ENCODE measurements at places on chromosomes 5 and 9. TPM values are rescaled to one million over a fixed set of nuclear protein-coding genes. Genes with fewer than 3 reads are reported as not detected.
A peak's percentile ranks its signal among the peaks of the same experiment; 100 is the strongest.

- H3K27ac ChIP-seq: no peak overlapping the region
- no peaks in the 10 kb centered on the region for H3K36me3 ChIP-seq
- no peaks in the 10 kb centered on the region for H3K27me3 ChIP-seq
- no peak for DNase-seq
- H3K4me1 ChIP-seq: no peaks in the 10 kb centered on the region
- H3K4me3 ChIP-seq: no peak overlapping the region
Measured at GRCh38 chr9:37747271-37747753, 6.3 kb upstream of the TRMT10B start.

Gene JAKMIP2
- total RNA-seq: 1.9 TPM

DNA sequence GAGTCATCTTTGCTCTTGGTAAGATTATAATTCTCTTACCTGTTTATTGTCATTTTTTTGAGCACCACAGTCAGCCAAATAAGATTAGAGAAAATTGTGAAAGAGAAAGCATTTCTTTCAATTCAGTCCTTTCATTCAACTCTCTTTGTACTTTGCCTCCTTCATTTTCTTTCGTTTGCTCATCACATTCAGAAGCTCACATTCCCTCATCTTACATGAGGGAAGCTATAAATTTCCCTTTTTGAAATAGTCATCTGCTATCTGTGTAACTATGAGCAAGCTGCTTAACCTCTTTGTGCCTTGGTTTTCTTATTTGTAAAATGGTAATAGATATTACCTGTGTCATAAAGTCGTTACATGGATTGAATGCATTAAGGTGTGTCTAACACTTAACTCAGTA lies 41.4 kb downstream of the PAM start:
- H3K27me3 ChIP-seq: no peaks in the 10 kb centered on the region
- H3K4me1 ChIP-seq: peaks cover 28% of the 10 kb centered on the region
- no peak overlapping the region for H3K27ac ChIP-seq
- no peak for DNase-seq
- no peak overlapping the region for H3K4me3 ChIP-seq

Gene ERBIN
- total RNA-seq: 95.5 TPM

DNA sequence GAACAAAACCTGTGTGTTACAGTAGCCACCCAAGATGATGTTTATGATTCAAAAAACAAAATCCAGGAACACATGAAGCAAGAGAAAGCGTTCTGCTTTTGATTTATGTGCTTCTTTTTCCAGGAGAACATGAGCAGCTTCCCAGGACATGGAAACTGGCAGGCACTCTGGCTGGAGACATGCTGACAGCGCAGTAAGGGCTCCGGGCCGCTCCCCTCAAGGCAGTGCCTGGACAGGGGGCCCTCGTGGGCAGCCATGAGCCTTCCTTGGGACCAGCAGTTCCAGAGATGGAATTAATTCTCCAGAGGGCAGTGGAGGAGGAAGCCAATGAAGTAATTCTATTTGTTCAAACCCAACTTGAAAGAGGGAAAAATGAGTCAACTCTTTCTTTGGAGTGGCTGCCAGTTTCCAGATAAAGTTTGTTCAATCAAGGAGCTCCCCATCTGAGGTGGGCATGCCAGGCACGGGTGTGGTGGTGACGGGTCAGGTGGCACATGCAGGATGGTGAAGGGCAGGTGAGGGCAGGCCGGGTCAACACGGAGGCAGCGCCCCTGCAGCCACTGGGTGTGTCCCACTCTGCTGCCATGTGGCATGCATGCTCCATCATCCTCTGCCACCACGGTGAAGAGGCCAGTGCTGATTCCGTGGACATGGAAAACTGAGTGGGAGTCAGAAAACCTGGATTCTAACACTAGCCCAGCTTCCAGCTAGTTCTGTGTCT lies 83.8 kb downstream of the OTULIN start:
- H3K4me1 ChIP-seq: no peaks in the 10 kb centered on the region
- no peaks in the 10 kb centered on the region for H3K27me3 ChIP-seq
- no peak overlapping the region for H3K4me3 ChIP-seq
- no peak for DNase-seq
- no peak overlapping the region for H3K27ac ChIP-seq
- peaks cover 30% of the 10 kb centered on the region for H3K36me3 ChIP-seq

- H3K4me3 ChIP-seq: no peak overlapping the region
- no peaks in the 10 kb centered on the region for H3K27me3 ChIP-seq
- DNase-seq: no peak
- H3K4me1 ChIP-seq: no peaks in the 10 kb centered on the region
Measured at GRCh38 chr5:90793183-90793582, 234.6 kb downstream of the ADGRV1 start.

Gene AUH
- 24.1 TPM for total RNA-seq

DNA sequence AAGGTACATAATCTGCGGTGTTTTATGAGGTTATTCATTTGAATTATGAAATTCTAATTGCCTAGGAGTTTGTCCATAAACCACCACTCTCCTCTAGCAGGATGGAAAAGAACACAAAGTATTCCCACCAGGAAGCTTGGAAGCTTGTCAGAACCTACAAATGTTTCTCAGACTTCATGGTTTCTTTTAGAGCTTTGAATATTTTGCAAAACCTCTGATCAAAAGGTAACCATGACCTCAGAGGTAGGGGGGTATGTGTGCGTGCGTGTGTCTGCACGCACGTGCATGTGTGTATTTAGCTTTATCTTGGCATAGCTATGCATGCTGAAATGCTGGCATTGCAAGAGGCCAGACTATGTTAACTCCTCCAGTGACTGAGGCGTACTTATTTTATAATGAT lies 847.0 kb downstream of the TLE1 start:
- no peak overlapping the region for H3K4me3 ChIP-seq
- DNase-seq: no peak
- H3K27ac ChIP-seq: peak overlapping the region; percentile 1

- H3K4me1 ChIP-seq: no peaks in the 10 kb centered on the region
- H3K27ac ChIP-seq: no peak overlapping the region
- DNase-seq: no peak
- peaks cover 24% of the 10 kb centered on the region for H3K27me3 ChIP-seq
- H3K36me3 ChIP-seq: no peaks in the 10 kb centered on the region
- no peak overlapping the region for H3K4me3 ChIP-seq
Measured at GRCh38 chr5:154575546-154576428, 97.8 kb upstream of the HAND1 start.

DNA sequence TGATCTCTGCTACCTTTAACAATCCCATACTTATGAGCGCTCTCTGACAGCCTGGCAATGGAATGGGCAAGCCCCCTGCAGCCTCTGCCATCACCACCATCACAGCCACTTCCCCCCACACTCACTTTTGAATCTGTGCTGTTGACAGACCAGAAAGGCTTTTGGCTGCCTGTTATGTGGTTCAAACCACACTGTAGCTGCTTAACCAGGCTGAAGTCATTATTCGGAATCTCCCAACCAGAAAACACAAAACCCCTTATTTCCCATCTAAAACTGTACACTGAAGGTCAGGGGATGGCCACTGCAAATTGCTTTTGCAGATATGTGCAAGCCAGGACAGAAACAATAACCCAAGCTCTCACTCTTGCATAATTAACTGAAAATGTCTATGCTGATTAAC lies 35.8 kb downstream of the PTCH1 start:
- H3K27me3 ChIP-seq: no peaks in the 10 kb centered on the region
- H3K4me3 ChIP-seq: no peak overlapping the region
- peaks cover 8% of the 10 kb centered on the region for H3K36me3 ChIP-seq
- no peak for DNase-seq
- no peaks in the 10 kb centered on the region for H3K4me1 ChIP-seq

GRCh38 chr9:86668488-86668887 lies 278.8 kb downstream of the GAS1 start:
- no peaks in the 10 kb centered on the region for H3K36me3 ChIP-seq
- no peaks in the 10 kb centered on the region for H3K4me1 ChIP-seq

Gene SLC1A3
- total RNA-seq: 9.0 TPM

DNA sequence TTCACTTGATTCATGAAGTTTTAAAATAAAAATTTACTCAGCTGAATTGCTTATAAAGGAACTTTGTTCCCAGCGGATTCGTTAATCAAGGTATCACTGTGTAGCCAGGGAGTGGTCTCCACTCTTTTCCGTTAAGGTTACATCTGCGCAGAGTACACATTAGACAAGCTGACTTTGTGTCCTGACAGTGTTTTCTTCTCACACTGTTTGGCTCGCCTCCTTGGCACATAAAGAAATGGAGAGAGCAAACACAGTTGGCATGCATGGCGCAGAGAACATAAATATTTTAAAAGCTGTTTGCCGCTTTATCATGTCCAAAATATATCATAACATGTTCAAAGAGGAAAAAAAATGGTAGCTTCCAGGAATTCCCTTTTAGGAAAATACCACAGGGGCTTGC lies 153.2 kb downstream of the EDIL3 start:
- no peak overlapping the region for H3K4me3 ChIP-seq
- no peaks in the 10 kb centered on the region for H3K27me3 ChIP-seq
- H3K4me1 ChIP-seq: no peaks in the 10 kb centered on the region
- H3K36me3 ChIP-seq: no peaks in the 10 kb centered on the region
- no peak overlapping the region for H3K27ac ChIP-seq
- DNase-seq: no peak

GRCh38 chr5:1294206-1294834 lies 548 bp downstream of the TERT start:
- peak; percentile 74 for DNase-seq
- H3K27me3 ChIP-seq: peaks cover 74% of the 10 kb centered on the region
- peaks cover 21% of the 10 kb centered on the region for H3K4me1 ChIP-seq
- no peak overlapping the region for H3K27ac ChIP-seq
- peak overlapping the region; percentile 23 for H3K4me3 ChIP-seq

GRCh38 chr9:113488490-113488889 lies 25.0 kb downstream of the RGS3 start:
- no peak overlapping the region for H3K4me3 ChIP-seq
- peaks cover 19% of the 10 kb centered on the region for H3K4me1 ChIP-seq
- no peaks in the 10 kb centered on the region for H3K27me3 ChIP-seq
- no peak overlapping the region for H3K27ac ChIP-seq

DNA sequence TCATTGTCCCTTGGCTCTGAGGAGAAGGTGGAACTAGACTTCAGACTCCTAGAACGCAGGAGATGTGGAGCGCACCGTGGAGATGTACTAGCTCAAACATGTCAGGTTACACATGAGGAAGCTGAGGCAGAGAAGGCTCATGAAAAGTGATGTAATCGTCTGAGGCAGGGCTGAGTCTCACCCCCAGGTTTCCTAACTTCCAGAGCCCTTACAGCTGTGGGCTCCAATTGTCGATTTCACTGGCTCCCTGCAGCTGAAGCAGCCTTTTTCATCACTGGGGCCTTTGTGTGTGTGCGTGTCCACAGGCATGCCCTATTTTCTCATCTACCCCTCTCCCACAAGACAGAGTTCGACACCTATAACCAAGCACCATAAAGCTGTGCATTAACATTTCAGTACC lies 370.6 kb downstream of the NTRK2 start:
- H3K4me3 ChIP-seq: no peak overlapping the region
- no peak for DNase-seq
- no peaks in the 10 kb centered on the region for H3K4me1 ChIP-seq

DNA sequence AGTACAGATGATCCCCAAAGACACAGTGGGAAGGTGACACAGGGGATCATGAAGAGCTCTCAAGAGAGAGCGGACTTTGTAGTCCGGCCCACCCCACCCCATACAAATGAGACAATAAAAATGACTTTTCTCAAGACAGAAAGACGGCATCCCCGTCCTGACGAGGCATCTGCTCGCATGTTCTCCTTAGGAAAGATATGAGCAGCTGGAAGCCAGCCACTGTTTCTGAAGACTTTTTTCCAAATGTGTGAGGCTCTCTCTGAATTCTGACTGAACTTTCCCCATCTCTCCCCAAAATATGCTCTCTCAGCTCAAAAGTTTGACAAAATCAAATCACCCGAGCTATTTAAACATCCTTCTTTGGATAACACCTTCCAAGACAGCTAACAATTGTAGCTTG lies 105.2 kb downstream of the RFK start:
- no peak overlapping the region for H3K4me3 ChIP-seq
- no peaks in the 10 kb centered on the region for H3K4me1 ChIP-seq
- no peaks in the 10 kb centered on the region for H3K27me3 ChIP-seq
- no peak overlapping the region for H3K27ac ChIP-seq
- DNase-seq: no peak

DNA sequence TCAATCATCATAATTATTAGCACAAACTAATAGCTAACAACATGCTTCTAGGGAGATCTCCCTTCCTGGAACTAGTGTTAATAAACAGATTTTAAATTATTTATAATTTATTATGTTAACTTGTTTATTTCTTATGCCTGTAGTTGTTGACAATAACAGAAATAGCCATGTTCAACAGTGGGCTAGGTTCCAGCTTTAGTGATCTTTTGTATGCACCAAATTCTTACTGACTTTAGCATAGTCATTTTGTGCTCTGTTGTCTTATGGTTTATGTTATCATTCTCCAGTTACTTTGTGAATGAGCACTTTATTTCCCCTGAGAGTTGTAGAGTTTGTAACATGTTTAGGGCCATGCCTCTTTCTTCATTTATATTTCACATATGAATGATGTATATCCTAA lies 70.6 kb downstream of the TMEM252 start:
- H3K27me3 ChIP-seq: no peaks in the 10 kb centered on the region
- H3K4me3 ChIP-seq: no peak overlapping the region
- DNase-seq: no peak

Gene C9orf43
- not detected for total RNA-seq

DNA sequence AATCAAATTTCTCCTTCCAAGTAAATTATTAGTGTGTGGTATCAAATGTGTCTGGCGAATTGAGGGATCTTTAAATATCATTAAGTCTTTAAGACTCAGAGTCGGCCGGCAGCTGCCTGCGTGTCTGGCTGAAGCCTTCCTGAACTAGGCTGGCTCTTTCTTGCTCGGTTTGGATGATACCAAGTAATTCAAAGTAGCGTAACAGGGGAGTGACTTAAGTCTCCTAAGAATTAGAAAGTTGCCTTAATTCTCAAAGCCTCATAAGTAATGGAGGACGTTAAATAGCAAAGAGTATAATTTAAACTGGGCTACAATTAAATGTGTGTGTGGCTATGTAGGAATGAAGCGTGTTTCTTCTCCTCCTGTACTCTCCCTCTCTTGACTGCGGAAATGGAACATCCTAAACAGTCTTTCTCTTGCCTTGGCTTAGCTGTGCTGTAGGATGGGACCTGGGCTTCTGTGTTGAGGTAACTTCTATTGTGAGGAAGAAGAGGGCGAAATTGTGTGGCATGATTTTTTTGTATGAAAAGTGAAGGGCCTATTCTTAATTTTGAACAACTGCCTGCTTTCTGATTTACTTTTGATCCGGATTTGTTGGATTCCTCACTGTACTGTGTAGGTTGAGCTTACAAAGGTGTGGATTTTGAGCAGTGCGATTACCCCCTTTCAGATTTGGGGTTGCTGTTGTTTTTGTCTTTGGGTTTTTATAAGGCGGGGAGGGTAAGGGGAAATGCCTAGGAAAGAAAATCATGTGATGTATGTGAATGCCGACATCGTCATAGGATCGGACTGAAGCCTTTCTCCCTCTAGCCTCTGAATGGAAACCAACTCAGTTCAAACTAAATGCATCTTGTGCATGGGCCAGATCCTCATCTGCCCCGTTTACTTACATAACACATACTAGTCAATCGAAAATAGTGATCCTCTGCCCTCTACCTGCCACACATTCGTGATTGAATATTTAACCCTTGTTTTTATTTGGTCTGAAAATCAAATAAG lies 29.9 kb downstream of the CPEB4 start:
- no peaks in the 10 kb centered on the region for H3K27me3 ChIP-seq
- H3K36me3 ChIP-seq: no peaks in the 10 kb centered on the region
- H3K4me3 ChIP-seq: peak overlapping the region; percentile 69
- DNase-seq: peak; percentile 84
- H3K27ac ChIP-seq: peak overlapping the region; percentile 85
- H3K4me1 ChIP-seq: peaks cover 93% of the 10 kb centered on the region

All from spleen (tissue), 13 donors.